Effector CD4-positive, alpha-beta T cell (primary cell): ENCODE measurements at places on chromosomes 11 and 22.

GRCh38 chr11:125968354-125968753 lies 22.5 kb downstream of the VSIG10L2 start:
- DNase-seq: no peak

GRCh38 chr22:48258811-48259210 lies 1496.4 kb downstream of the TBC1D22A start:
- DNase-seq: no peak

GRCh38 chr11:60100516-60100915 lies 12.1 kb downstream of the MS4A2 start:
- DNase-seq: no peak

DNA sequence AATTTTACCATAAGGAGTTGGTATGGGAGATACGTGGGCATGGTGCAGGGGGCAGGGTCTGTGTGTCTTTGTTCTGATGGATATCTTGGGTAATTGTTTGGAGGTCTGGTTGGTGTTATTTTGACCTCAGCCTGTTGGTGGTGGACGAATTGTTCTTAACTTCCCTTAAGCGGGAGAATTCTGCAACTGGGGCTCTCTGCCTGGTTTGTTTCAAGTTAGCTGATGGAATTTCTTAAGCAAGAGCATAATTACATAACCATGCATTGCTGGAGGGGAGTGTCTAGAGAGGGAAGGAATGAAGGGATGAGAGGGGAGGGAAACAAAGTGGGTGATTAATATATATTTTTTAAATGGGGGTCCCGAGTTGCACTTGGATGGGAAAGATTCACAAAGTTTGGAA lies 908.5 kb upstream of the RAG2 start:
- DNase-seq: no peak

DNA sequence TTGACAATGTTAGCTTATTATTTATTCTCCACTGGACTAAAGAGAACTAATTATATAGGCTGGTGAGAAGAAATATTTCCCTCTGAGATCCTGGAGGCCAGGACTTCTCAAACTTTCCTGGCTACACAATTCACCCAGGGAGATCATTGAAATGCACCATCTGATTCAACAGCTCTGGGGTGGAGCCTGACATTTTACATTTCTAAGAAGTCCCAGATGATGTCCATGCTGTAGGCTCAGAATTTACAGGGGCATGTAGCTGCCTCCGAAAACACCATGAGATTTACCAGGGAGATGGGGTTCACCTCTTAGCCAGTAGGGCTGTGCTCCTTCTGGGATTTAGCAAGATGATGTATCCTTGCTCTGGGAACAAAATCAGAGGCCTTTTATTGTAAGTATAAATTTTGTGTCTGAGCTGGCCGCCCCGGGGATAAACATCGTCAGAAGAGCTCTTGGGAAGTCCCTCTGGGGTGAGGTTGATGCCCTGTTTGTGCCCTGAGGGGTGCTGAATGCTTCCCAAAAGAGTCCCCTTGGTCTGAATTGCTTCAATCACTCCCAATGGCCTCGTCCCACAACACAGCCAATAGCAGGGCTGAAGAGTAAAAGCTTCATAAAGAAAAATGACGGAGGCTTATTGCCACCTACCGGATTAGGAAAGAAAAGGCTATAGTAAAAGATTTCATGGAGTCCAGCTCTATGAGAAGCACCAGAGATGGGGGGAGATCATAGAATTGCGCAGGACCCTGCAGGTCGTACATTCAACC lies 33.4 kb upstream of the API5 start:
- no peak for DNase-seq

- DNase-seq: no peak
Observed at GRCh38 chr11:1055109-1055703, 18.7 kb upstream of the MUC6 start.

GRCh38 chr11:71332447-71332846 lies 80.1 kb upstream of the SHANK2 start:
- DNase-seq: no peak

DNA sequence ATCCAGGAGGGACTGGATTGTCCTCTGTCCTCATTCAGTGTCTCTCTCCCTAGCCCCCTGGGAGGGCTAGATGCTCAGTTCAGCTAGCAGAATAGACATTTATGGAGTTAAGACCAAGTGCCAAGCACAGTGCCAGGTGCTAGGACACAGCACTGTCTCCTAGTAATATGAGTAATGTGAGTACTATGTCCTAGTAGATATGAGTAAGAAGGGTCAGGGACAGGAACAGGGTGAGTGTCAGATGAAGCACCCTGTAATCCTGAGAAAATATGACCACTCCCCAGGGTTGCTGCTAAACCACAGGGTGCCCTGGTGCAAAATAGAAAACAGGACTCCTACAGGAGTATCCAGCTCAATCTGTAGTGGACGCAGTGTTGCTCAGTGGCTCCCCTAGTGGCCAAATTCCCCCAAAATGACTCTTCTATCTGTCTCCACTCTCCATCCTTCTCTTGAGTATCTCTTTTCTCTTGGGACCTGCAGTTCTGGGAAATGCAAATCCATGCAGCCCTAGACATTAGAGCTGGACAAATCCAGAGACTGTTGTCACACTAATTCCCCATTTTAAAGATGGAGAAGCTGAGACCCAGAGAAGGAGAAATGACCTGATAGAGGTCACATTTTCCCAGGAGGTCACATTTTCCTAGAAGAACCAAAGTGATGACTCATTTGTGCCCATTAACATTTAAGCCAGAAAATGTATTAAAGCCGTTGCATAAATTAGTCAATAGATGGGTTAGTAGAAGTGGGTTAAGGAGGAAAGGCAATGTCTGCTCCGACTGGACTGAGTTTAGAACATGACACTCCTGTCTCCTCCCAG lies 214.3 kb downstream of the NXPE2 start:
- no peak for DNase-seq

DNA sequence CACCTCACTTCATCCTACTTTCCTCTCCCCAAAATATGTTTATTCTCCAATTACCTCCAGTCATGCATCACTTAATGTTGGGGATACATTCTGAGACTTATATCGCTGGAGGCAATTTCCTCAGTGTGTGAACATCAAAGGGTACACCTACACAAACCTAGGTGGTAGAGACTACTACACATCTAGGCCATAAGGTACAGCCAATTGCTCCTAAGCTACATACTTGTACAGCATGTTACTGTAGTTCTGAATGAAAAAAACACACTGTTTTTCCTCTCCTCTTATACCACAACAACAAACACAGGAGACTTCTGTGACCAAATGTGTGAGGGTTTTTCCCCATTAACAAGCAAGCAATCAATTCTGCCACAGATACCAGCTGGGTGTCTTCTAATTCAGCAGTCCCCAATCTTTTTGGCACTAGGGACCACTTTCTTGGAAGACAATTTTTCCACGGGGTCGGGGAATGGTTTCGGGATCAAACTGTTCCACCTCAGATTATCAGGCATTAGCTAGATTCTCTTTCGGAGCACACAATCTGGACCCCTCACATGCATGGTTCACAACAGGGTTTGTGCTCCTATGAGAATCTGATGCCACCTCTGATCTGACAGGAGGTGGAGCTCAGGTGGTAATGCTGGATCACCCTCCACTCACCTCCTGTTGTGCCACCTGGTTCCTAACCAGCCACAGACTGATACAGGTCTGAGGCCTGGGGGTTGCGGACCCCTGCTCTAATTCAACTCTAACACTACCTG lies 5.2 kb downstream of the KLHL22 start:
- DNase-seq: no peak

DNA sequence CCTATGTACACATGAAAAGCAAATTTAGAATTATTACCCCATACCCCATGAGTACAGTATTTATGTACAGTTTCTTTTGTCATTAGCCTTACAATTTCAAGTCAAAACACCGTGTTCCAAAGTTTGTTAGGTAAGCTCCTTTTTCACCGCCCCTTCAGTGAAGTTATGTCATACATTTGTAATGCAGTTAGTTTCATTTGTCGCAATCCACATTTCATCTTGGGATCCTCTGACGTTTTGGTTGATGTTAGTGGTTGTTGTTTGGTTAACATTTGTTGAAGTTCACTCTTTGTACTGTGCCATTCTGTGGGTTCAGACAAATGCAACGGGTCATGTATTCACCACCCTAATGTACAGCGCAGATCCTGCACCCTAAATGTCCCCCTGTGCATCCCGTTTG lies 45.2 kb downstream of the ARHGEF12 start:
- no peak for DNase-seq

DNA sequence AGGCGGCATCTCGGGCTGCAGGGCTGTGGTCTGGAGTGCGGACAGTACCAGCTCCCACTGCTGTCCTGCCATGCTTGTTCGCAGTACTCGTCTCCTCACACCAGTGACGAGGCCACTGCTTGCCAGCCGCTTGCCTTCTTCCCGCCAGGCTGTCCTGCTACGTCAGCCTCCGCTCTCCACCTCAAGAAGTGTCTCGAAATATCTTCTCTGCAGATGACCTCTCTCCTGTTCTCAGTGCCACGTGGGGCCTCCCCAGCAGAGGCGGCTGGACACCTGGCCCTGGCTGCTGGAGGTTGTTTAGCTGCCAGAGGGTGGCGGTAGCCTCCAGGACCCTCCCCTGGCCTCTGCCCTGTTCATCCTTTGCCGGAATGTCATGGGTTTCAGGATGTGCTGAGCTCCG lies 3.1 kb upstream of the CCDC188 start:
- no peak for DNase-seq

- no peak for DNase-seq
Observed at GRCh38 chr22:42959576-42960509, 55.1 kb downstream of the PACSIN2 start.

GRCh38 chr11:88354912-88355311 lies 17.4 kb upstream of the CTSC start:
- DNase-seq: no peak

DNA sequence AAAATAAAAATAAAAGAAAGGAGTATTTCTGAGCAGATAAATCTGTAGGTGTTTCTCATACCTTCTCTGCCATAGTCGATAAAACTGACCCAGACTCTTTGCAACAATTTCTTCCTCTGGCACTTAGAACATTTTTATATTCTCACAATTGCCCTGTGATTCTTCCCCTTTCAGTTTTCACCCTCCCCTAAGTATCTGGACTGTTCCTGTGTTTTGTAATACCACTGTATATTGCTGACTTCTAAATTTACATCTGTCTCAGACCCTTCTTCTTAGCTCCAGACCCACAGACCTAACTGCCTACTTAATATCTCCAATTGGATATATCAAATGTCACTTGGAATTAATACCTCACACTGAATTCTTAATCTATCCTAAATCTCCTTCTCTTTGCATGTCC lies 133.4 kb upstream of the DDI1 start:
- DNase-seq: no peak

- DNase-seq: no peak
Observed at GRCh38 chr11:129225190-129225589, 33.1 kb upstream of the ARHGAP32 start.

DNA sequence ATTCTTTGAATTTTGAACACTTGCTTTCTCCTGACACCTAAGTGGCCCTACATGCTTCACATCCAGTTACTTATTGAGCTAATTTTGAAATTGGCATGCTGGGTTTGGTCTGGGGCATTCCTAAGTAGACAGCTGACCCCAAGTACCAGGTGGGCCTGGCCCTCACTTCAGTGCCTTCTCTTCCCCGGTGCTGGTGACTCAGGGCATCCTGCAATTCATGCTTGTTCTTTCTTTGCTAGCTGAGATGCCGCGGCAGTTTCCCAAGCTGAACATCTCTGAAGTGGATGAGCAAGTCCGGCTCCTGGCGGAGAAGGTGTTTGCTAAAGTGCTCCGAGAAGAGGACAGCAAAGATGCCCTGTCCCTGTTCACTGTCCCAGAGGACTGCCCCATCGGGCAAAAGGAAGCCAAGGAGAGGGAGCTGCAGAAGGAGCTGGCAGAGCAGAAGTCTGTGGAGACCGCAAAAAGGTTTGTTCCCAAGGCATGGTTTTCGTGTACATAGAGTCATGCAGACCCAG lies 6.3 kb downstream of the AMPD3 start:
- DNase-seq: no peak

- DNase-seq: no peak
Observed at GRCh38 chr22:37086184-37086583, 23.3 kb downstream of the TMPRSS6 start.

DNA sequence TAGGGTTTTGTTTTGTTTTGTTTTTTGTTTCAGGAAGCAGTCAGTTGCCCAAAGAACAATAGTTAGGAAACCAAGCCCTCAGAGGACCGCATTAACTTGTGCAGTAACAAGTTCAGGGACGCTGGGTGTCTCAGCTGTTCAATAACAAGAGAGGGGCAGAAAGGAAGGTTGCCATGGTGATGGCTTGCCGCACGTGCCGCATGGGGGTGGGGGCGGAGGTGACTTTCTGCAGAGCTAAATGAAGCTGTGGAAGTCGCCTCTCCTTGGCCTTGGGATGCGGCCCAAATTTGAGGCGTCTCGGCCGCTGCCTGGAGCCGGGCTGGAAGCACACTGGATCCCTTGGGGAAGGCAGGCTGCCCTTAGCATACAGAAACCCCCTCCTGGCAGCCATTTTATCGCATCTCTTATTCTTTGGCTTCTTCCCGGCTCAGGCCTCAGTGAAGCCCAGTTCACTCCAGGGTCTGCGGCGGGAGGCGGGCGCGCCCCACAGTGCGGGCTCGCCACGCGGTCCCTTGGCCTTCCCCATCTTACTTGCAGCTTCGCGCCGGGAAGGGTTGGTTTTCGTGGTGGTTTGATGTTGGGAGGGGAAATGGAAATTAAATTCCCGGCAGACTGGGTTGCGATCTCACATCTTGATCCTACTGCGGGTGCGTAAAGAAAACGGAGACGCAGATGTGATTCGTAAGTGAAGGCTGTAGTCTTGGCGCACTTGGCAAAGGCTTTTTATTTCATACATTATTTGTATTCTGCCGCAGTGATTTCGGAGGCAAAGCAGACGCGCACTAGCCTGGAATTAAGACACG lies 94.3 kb downstream of the SLC17A6 start:
- no peak for DNase-seq

DNA sequence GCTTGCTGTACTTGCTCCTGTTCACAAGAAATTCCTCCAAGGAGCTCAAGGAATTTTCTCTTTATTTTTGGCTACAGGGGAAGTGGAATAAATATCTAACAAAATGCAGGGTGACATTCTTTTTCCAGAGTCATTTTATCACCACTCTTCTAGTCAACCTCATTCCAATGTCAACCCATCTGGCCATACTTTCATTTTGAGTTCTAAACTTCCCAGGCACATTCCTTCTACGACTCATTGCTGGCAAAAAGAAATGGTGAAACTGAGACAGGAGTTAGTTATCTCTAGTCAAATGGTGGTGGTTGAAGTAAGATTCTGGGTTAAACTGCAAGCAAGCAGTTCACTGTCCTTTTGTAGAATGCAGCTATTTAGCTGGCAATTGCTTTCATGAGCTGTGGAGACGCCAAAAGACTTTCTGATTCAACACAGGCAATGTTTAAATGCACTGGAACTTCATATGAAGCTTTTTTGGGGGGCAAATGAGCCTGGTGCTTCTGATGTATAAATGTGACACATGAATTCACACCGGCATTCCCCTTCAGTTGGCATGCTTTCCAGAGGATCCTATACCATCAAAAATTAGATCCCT lies 304.6 kb downstream of the CADM1 start:
- DNase-seq: no peak
